Stimulated activated CD4-positive, alpha-beta T cell treated with anti-CD3 and anti-CD28 coated beads, Interleukin-15, amount 100 ng/mL, for 48 hours (primary cell): ENCODE measurements at places on chromosomes 5 and 9.
A peak's percentile ranks its signal among the peaks of the same experiment; 100 is the strongest.

GRCh38 chr5:180808461-180809000, 5.9 kb upstream of the MGAT1 start:
- no peak for DNase-seq

GRCh38 chr9:684941-685340, 156.6 kb upstream of the DMRT1 start:
- no peak for DNase-seq

DNA sequence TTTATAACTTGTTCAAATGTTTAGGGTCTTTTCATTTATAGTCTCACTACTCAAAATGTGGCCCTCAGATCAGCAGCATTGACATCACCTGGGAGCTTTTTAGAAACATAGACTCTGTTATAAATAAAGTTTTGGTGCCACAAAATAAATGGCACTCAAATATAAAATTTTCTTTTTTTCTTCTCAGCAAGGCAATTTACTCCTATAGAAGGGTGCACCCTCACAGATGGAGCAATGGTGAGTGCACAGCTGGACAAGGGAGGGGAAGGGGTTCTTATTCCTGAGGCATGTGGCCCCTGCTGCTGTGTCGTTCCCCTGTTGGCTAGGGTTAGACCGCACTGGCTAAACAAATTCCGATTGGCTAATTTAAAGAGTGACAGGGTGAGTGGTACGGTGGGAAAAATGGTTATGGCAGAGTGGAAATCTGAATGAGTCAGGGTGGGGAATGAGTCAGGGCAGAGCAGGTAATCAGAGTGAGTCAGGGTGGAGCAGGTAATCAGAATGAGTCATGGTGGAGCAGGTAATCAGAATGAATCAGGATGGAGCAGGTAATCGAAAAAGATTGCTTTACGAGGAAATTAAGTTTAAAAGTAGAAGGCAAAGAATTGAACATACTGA, 31.8 kb upstream of the C7 start:
- peak; percentile 3 for DNase-seq

- no peak for DNase-seq
These were observed 8.5 kb downstream of the OSTF1 start for GRCh38 chr9:75096796-75097195.

DNA sequence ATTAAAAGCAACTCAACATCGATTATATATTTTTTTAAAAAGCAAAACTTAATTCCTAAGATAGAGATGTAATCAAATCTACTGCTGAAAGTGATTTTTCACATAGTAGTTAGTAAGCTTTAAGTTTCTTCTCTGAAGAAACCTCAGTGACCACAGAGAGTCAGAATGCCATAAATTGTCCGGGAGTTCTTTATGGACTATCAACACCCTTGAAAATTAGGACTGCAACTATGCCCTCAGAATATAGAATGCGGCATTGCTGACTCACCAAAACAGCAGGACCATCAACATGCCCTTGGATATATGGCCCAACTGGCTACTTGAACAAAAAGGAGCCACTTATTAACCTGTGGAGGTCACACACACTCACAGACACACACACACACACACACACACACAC, 228.9 kb upstream of the SNX2 start:
- no peak for DNase-seq

DNA sequence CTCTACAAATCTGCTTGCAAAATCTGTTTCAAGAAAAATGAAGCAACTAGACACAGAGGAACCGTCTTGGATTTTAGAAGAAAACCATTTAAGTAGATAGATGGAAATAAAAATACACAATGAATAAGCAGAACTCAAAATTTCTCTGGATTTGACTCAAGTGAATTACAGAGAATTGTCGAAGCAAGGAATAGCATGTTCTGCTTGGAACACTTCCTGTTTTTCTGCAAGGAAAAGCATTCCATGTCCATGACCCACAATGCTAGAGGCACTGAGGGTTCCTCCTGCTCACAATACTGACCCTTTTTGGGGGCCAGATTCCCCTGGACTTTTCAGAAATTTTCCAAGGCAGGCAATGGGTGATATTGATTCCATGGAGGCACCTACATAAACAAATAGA, 29.8 kb downstream of the PRUNE2 start:
- no peak for DNase-seq

DNA sequence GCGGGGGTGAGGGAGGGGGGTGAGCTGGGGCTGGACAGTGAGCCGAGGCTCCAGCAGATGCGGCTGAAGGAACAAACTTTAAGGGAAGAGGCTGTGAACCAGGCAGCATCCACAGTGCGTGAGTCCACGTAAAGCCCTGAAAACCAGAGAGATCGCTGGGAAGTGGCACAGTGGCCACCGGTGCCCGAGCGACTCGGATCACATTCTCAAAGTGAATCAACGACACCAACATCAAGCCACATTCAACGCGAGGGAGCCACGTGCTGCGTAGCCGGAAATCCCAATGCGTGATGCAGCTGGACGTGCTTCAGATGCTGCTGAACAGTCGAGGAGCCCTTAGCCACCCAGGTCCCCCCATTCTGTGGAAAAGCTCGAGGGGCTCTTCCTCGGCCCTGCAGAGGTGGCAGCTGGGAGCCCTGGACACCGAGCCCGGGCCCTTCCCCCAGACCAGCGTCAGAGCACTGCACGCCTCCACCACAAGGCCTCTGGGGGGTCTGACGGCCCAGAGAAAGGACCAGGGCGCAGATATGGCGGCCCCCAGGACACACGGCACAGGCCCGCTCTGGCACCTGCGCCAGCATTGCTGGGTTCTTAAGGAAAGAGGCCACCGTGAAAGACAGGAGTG, 53.7 kb upstream of the EXOC3 start:
- DNase-seq: no peak

DNA sequence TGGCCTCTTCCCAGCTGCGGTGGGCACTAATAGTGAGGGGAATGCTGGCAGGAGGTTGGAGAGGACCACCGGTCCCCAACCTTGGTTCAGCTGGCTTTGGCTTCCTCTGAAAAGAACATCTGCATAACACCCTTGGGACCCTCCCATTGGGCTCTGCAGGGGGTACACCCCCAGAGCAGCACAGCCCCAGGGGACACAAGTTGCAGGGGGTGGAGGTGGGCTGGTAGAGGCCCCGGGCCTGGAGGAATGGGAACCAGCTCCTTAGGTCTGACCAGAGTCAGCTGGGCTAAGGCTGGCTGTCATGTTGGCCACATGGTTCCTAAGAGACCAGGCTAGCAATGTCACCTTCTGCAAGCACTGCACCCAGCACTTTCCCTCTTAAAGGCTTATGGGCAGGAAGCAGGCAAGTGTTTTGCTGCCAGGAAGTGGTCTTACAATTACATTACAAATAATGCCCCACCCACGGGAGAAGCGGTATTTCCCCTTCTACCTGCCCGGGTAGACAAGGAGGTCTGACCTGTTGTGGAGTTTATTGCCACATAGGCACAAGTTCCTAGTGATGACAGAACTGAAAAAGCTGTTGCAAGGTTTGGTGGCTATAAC, 18.1 kb downstream of the GCNT4 start:
- no peak for DNase-seq

DNA sequence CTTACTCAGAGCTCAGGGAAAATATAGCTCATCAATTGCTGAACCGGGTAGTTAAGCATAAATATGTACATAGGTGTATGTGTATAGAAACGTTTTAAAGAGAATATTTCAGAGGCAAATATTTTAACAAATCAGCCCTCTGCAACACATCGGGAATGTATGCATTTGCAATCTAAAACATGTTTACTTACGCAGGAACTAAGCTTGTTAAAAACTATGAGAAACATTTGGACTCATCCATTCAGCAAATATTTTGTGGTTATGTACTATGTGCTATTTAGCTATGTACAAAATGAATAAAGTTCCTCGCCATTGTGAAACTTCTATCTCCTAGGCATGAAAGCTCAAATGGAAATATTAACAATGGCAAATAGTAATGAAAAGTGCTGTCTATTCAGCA, 469.9 kb downstream of the ARHGEF28 start:
- DNase-seq: no peak

GRCh38 chr9:69621730-69622460, 50.3 kb downstream of the APBA1 start:
- no peak for DNase-seq

DNA sequence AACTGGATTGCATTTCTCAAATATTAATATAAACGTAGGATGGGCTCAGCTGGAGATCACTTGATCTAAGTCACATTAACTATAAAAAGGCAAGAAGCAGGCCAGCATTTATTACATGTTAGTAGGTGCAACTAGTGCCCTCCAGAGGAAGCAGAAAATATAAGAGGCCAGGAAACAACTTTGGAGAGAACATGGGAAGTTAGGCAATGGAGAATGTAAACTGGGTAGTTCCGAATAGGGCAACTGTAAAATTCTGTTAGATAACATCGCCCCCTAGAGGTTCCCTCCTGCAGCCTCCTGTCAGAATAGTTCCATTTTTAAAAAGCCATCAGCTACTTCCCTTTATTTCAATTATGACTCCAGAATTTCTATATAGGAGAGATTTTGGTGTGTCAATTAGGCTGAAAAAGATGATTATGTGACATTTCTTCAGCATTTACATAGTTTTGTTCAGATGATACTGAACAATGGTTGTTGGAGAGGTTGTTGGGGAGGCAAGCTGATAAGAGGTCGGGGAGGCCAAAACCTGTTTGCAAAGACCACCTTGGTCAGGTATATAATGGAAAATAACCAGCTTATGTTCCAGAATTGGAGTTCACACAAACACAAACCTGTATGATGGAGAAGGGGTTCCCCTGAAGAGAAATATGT, 22.4 kb downstream of the CCL28 start:
- peak; percentile 24 for DNase-seq

DNA sequence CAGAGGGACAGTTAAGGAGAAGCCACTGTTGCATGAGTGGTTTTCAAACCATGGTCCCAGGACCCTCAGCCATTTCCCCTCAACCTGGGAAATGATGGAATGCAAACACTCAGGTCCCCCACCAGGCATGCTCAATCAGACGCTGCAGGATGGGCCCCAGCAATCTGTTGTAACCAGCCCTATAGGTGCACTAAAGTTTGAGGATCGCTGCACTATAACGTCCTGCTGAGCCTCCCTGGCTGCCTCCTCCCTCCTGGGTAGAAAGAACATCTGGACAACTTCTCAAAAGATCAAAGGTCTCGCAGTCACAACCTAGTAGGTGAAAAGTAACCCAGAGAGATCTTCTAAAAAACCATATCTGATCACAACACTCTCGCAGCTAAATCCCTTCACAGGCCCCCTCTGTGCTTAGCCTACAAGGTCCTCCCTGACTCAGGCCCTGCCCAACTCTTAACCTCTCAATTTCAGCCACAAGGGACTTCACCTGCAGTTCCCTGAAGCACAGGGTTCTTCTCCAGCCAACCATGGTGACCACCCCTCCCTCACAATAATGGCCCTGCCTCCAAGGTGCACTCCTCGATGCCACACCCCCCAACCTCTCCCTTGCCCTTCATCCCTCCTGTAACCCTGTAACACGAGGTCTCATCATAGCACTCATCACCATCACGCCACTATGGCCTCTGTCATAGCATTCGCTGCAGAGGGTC, 3.5 kb downstream of the SHB start:
- no peak for DNase-seq

GRCh38 chr9:124458441-124458840, 8.2 kb downstream of the ADGRD2 start:
- DNase-seq: no peak

DNA sequence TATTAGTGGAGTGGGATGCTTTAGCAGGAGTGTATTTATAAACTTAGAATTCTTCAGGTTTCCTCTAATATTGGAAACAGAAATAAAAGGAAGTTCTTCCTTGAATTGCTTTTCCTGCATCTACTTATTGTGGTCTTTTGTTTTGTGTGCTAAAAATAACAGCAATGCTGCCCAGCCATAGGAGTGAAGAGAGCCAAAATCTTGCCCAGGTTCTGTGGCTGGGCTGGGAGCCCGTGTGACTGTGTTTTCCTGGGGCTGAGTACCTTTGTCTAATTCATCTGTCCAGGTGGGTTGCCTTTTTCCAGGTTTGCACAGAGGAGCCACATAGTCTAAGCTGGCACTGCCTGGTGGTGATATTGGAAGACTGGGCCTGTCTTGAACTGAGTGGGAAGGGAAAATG, 179.7 kb upstream of the ADAMTSL1 start:
- DNase-seq: no peak

- no peak for DNase-seq
These were observed 350.9 kb downstream of the GLIS3 start for GRCh38 chr9:3948826-3949556.

DNA sequence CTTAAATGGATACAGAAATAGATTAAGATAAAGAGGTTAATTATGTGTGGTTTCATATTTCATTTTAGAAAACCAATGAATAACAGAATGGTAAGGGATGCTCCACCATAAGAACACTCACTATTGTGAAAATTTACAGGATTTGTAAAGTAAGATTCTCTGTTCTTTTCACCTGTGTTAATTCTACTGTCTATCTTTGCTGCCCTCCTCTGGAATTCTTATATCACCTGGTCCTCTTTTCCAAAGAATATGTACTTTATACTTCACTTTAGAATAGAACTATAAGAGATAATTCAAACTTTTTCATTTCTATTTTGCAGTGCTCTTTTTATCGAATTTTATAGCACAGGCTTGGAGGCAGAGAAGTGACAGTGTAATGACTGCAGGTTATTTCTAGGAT, 213.4 kb downstream of the LURAP1L start:
- DNase-seq: no peak

GRCh38 chr5:152701305-152701949, 296.3 kb upstream of the NMUR2 start:
- no peak for DNase-seq

DNA sequence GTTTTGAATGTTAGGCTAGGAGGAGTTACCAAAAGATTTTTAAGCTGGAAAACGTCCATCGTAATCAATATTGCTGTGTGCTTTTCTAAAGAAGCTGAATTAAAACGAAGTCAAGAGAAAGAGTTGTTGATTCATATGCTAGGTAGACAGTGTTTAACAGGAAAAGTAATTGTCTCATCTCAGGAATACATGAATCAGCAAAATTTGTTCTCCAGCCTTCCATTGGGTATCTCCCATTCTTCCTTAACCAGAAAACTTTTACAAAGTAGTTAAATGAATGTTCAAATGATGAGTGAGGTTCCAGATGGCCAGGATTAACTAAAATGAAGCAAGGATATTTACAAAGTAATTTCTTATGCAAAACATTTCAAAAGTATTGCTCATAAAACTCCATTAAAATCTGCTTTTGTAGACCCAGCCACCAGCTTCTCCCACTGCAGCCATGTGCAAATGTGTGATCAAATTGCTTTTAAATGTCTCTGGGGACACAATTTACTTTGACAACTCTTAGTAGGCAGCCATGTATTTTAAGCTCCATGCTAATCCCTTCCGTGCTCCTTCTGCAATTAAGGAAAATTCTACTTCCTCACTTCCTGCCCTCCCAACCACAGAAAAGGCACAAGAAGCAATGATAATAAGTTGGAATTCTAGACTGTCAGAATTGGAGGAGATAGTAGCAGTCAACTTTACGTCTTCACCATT, 121.2 kb downstream of the HTR4 start:
- no peak for DNase-seq

- DNase-seq: no peak
These were observed 629.2 kb downstream of the BNC2 start for GRCh38 chr9:16241231-16241630.

DNA sequence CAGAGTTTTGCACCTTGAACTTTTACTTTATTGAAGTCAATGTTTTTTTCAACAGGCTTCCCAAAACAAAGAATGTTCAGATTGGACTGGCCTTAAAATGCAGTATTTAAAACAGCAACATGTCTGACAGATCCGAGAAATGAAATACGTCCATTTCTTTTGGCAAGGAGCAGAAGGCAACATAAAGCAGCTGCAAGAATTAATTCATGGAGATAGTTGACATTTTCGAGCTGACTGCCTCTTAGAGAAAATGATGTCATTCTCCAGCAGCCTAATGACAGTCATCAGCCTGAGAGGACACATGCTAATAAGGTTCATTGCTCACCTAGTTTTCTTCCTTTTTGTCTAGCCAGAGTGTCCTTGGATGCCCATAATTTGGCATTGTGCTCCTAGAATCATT, 232.2 kb upstream of the SEMA6A start:
- no peak for DNase-seq
